ENCODE measurements at places on chromosomes 11 and 22.

DNA sequence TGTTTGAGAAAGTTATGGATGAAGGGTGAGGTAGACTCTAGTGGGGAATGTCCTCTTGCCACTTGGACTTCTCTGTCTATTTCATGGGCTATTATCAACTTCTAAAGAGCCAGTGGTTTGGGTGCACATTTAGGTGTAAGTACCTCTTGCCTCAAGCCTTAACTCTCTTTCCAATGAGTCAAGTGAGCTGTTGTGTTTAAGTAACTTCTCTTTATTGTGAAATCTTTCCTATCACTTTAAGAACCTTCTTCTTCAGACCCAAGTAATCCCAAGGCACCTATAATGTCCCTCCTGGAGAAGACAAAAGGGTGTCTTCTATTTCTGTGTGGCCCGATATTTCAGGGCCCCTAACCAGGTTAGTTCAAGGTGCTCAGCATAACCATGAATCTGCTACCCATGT is 90.5 kb upstream of the VPREB1 start:
- DNase-seq: no peak

- DNase-seq: no peak
Observed at GRCh38 chr11:134524201-134524600, 112.2 kb upstream of the B3GAT1 start.

- no peak for DNase-seq
Observed at GRCh38 chr11:3796801-3797328, 489 bp downstream of the NUP98 start.

DNA sequence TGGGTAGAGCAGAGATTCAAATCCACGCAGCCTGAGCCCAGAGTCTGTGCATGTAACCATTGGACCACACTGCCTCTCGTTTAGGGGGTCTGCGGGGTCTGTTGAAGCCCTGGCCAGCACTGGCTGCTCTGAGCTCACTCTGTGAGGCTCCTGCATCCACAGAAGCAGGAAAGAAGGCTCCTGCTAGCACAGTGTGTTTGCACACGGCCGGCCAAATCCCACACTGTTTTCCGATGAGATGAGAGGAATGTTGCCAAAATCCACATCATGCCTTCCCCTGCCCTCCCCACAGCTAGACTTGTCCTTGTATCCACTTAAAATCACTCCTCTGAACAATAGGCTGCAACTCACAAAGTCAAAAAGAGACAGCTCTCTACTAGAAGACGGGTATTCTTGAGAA is 10.6 kb upstream of the SLC22A12 start:
- peak; percentile 84 for DNase-seq

DNA sequence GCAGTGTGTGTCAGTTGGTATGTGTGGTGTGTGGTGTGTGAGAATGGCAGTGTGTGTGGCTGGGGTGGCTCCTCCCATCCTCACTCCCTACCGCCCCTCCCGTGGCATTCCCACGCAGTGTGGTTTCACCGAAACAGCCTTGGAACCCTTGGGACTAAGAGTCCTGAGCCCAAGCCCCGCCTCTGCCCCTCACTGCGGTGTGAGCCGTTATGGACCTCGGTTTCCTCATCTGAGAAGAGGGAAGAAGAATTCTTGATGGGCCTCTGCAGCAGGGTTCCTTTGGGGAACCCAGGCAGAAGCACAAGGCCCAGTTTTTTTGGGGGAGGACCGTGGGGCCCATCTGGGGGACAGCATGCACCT is 7.2 kb downstream of the UPK3A start:
- no peak for DNase-seq

DNA sequence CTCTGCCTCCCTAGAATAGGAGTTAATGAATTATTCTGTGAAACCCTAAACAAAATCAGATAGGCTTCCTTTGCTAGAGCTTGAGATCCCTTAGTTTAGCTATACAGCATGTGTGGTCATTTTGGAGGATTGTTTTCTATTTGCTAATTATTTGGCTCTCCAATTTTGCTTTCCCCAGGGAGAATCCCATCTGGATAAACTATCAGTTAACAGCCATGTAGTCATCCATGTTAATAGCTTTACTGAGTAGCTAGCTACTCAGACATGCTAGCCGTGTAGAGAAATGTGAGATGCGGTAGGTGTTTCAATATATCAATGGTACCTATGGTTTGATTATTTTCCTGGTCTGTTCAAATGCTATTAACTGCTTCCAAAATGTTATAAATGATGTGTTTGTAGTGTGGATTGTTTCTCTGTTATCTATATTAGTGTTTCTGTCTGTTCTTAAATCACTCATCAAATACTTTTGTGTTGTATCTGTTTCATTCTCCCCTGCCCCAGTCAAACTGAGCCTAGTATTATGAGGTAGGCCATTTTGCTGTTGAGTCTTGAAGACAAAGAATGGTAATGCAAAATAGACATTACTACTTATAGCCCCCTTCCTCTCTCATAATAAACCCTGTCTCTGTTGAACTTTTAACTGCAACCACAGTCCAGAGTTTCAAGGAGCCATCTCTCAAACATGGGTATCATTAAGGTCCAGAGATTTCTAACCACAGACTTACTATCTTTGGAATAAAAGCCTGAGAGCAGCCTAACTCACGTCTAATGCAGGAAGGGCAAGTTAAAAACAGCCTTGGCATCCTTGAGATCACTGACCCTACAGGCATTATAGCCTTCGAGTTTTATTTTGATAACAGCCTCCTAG is 56.1 kb upstream of the GRAMD1B start:
- DNase-seq: no peak

DNA sequence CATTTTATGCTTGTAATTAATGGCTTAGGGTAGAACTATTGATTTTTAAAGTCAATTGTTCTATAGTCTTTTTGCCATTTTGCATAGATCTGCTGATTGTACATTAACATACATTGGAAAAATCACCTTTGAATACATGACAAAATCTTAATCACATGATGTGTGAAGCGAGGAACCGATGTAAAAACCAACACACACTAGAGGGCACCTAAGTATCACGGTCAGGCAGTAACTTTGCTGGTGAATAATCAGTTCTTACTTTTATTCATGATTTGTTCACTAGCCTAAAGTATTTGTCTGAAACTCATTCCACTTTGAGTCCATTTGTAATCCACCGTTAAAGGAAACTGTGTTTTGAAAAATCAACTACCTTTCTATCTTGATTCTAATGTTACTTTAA is 28.2 kb downstream of the JHY start:
- DNase-seq: no peak
